Stimulated activated CD8-positive, alpha-beta memory T cell treated with anti-CD3 and anti-CD28 coated beads, Interleukin-4, amount 100 ng/mL, for 4 hours (primary cell): ENCODE measurements at places on chromosomes 13 and 19.

- no peak for DNase-seq
Measured at GRCh38 chr13:25943081-25943480, 108.7 kb downstream of the SHISA2 start.

DNA sequence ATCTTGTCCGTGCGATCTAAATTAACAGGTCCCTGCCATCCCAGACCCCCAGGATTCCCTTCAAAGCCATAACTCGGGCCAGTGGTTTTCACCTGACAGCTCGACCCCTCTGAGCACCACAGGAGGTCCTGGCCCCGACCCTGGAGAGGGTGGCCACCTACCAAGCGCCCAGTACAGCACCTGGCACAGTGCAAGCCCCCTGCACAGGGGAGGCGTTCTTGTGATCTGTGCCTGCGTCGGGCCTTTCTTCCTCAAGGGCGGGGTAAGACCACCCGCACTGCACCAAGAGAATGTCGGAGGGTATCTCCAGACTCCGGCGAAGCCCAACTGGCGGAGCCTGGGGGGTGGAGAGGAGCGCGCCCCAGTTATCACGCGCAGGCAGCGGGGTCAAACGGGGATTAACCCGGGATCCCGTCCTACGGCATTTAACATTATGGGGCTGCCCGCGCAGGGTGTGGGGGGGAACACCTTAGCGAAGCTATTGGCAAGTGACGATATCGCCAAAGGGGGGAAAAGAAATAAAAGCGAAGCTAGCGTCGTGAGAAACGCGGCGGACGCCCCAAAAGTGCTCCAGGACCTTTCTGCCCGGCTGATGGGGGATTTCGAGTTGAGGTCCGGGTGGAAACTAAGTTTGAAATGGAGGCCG is 1.3 kb upstream of the HNRNPL start:
- no peak for DNase-seq

GRCh38 chr19:50266041-50266440 is 62.6 kb downstream of the MYH14 start:
- no peak for DNase-seq

DNA sequence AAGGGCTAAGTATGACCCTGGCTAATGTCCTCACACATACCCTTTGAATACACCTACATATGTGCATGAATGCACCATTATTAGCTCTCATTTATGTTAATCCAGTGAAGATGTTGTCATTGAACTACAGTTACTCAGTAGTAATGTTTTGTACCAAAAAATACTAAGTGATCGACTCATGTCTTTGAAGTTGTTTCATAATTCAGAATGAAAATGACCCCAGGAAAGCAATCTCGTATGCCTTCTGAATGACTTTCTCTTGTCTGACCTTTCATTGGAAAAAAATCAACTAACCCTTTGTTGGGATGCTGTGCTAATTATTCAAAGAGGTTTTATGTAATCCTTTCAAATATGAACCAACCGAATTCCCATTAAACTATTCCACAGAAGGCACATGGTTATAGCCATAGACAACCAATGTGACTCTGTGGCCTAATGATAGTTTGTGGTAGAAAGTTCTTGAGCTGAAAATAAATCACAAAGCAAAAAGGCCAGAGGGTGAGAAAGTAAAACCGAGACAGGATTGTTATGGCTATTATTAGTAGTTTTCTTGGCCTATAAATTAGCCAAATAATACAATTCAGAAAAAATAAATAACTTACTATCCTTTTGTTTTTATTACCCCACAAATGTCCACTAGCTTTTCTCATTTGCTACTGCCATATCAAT is 86.8 kb upstream of the STARD13 start:
- no peak for DNase-seq

GRCh38 chr19:7265963-7266362 is 28.3 kb downstream of the INSR start:
- DNase-seq, result no peak

DNA sequence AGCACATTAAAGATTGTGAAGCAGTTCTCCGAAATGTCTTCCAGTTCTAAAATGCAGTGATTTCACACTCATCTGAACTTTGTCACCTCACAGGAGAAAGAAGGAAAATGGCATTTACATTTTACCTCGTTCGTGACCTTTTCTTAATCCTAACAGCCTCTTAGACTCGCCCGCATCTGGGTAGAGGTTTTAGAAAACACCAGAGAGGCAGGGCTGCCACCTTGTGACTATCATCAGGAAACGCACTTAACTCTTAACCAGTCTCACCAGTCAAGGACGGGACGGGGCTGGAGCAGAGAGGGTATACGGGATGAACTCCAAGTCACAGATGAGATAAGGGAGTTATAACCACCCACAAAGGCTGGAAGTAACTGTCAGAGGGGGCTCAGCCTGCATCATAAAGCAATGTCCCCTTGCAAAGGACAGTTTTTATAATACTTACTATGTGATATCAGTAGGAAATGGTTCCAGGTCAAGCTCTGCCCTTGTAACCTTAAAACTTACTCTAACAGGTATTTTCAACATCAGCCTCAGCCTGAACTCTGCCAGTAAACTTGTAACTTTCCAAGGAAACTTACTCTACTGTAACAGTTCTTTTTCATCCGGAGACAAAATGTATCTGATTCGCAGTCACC is 8.6 kb upstream of the CEACAM6 start:
- peak; percentile 4 for DNase-seq

DNA sequence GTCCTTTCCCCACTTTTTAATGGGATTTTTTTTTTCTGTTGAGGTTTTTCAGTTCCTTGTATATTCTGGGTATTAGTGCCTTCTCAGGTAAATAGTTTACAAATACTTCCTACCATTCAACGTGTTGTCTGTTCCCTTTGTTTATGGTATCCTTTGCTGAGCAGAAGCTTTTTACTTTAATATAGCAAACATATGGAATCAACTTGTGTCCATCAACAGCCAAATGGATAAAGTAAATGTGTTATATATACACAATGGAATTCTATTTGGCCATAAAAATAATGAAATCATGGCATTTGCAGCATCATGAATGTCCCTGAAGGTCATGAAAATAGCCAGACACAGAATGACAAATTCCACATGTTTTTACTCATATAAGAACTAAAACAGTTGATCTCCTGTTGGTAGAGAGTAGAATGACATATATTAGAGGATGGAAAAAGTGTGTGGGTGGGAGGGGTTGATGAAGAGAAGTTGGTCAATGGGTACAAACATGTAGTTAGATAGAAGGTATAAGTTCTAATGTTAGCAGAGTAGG is 500.8 kb downstream of the SLITRK6 start:
- no peak for DNase-seq

DNA sequence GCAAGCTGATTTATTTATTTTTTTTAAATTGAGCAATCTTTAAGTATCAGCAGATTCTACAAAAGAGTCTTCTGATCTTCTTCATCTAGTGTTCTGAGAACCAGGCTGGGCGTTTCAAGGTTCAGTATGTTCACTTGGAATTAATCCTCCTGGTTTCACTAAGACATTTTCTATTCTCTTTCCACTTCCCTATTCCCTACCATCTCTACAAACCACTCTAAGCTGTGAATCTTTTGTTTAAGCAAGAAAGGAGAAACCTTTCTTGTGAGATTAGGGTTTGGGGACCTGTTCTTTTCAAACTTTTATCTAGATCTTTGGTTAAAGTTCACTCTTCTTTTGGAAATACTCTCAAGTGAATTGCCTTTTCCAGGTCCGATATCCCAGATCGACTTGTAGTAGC is 59.3 kb downstream of the URI1 start:
- DNase-seq, result no peak

- no peak for DNase-seq
Measured at GRCh38 chr13:28967029-28967915, 147.1 kb downstream of the MTUS2 start.

DNA sequence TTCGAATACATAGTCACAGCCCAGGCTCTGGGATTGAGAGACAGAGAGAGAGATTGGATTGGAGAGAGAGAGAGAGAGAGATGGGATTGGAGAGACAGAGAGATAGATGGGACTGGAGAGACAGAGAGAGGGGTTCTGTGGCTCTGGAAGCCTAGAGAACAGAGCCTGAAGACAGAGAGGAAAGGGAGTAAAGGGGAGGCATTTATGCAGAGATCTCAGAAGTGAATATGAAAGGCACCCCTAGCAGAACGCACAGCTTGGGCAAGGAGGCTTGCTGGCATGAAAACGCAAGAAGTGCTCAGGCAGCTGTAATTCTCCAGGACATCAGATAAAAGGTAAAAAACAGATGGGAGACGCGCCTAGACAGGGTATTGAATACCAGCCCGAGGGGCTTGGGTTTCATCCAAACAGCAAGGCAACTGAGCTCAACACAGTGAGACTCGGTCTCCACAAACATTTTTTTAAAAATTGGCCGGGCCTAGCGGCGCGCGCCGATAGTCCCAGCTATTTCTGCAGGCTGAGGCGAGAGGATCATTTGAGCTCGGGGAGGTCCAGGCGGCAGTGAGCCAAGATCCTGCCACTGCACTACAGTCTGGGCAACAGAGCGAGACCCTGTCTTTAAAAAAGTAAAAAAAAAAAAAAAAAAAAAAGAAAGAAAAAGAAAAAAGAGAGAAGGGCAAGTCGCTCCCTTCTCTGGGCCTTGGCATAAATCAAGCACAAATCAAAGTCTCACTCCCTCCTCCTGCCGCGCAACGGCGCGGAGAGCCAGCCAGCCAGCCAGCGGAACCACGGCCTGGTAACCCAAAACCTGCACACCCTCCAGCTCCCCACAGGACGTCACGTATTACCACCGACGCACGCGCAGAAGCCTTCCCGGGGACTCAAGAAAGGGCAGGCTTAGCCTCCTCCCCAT is 774 bp upstream of the PPP2R1A start:
- no peak for DNase-seq

- DNase-seq, result no peak
Measured at GRCh38 chr13:48909056-48909389, 66.7 kb upstream of the FNDC3A start.

- DNase-seq, result no peak
Measured at GRCh38 chr19:50790396-50790795, at the start of gene ACP4. ACP4 (plus strand) TSS chr19:50790415; CDS start chr19:50790415, 0 bp downstream.

GRCh38 chr13:113150550-113151365 is 7.7 kb upstream of the PROZ start:
- no peak for DNase-seq

- DNase-seq, result no peak
Measured at GRCh38 chr19:9786819-9787218, 18.3 kb upstream of the ZNF846 start.

DNA sequence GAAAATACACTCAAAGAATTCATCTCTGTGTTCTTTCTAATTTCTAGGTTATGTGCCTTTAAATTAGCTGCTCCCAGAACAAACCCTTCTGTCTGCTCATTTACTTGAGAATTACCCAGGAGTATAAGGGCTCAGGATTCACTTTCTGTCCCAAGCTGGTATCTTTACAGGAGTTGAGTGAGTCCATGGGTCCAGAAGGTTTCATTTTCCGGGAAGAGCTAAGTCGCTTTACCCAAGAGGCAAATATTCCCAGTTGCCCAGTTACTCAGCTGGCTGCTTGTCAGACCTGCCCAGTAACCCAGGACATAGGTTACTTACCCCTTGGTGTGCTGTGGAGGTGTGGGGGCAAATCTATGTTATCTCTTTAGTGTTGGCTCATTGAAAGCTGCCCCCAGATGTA is 47.3 kb downstream of the DHRS12 start:
- no peak for DNase-seq

GRCh38 chr19:54612428-54612827 is 17.9 kb upstream of the LILRB1 start:
- DNase-seq, result no peak

DNA sequence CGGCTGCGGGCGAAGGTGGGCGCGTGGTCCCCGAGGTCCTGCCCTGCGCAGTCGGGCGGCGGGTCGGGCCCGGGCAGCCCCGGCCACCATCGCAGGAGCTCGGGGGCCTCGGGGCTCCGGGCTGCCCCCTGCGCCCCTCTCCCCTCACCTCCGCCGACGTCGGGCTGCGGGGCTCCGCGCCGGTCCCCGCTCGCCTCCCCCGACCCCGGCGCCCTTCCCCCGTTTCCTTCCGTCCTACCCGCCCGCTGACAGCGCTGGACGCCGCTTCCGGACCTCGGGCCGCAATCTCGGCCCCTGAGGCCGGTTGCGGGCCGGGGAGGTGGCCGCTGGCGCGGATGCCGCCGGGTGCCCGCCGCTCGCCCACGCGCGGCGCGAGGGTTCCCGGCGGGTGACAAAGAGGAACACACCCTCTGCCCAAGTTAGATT is 720 bp downstream of the FARP1 start:
- no peak for DNase-seq

DNA sequence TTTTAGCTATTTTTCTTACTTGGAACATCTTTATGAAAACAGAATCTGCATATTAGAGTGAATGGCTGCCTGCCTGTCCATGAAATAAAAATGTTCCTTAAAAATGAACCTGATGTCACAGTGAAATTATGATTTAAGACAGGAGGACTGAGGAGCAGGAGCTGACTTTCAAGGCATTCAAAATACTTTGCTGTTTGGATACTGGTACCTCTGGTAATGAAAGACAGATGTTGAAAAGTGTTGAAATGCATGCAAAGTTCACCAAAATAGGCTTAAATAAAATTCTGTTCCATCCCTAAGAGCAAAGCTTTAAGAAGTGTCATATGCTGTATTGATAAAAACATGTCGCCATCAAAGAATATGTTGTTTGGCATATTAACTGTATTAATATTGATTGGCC is 1.7 kb downstream of the ARHGEF7 start:
- no peak for DNase-seq

DNA sequence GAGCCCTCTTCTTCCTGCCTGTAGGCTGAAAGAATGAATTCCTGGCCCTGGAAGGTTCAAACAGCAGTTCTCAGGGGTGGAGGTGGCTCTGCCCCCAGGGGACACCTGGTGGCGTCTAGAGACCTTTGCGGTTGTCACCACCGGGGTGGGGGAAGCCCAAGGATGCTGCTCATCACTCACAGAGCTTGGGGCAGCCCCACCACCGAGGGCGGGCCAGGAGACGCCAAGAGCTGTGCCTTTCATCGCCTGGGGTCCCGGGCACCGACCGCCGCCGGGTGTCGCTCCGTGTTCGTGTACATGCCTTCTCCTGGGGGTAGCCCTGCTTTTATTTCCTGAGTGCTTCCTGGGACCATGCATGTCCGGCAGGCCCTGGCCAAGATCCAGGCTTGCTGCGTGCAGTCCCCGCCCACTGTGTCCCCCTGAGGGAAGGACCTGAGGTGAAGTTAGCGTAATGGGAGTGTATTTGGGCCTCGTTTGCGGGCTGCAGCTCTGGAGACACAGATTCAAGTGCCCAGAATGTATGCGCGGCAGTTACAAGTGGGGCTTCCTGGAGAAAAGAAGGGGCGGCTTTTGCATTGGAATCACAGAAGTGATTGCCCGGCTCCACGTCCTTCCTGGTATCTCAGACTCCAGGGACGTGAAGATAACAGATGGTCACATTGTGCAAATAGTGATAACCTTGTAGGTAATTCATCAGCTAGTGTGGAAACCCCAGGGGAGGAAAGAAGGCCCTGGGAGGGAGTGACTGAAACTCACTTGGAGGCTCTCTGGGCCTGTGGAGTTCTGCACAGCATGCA is 7.8 kb downstream of the DOT1L start:
- peak; percentile 85 for DNase-seq

- DNase-seq, result no peak
Measured at GRCh38 chr13:65901723-65902122, 1328.4 kb downstream of the PCDH9 start.
